Type B pancreatic cell (in vitro differentiated cells): ENCODE measurements at places on chromosomes 7 and 10. TPM values are rescaled to one million over a fixed set of nuclear protein-coding genes. Genes with fewer than 3 reads are reported as not detected.

GJD4 gene
- total RNA-seq, result 0.17 TPM in 1 of 2 replicates, not detected in the other

OR2A12 gene
- not detected in 2 replicates for total RNA-seq

GDF10 gene
- 0.57 and 46.8 TPM in 2 replicates for total RNA-seq

CUEDC2 gene
- total RNA-seq, result 44.5 and 86.1 TPM in 2 replicates

DNA sequence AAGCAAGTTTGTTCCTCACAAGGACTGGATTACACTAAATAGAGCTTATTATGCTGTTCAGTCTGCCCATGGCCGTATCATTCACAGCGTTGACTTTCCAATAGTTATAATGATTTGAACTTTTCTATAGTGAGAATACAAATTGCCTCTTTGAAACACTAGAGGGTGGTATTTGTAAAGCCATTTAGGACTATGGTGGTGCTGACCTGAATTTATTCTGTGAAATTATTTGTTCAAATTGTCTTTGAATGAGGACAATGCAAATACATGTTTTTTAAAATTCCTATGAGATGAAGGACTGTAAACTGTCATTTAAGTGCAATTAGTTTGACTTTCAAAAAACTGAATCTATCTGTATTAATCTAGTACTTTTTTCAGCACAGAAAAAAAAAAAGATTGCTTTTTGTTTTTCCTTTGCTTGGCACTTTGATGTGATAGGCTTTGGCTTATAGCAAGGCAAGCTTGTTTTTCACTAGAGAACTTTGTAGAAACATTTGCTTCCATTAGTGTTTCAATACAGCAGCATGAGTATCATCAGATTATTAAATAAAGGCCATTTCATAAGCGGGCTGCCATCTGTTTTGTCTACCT lies 122.7 kb upstream of the TMEM229A start:
- H3K36me3 ChIP-seq, result no peaks in the 10 kb centered on the region
- no peaks in the 10 kb centered on the region for H3K4me1 ChIP-seq
- H3K4me3 ChIP-seq, result no peak overlapping the region

DNA sequence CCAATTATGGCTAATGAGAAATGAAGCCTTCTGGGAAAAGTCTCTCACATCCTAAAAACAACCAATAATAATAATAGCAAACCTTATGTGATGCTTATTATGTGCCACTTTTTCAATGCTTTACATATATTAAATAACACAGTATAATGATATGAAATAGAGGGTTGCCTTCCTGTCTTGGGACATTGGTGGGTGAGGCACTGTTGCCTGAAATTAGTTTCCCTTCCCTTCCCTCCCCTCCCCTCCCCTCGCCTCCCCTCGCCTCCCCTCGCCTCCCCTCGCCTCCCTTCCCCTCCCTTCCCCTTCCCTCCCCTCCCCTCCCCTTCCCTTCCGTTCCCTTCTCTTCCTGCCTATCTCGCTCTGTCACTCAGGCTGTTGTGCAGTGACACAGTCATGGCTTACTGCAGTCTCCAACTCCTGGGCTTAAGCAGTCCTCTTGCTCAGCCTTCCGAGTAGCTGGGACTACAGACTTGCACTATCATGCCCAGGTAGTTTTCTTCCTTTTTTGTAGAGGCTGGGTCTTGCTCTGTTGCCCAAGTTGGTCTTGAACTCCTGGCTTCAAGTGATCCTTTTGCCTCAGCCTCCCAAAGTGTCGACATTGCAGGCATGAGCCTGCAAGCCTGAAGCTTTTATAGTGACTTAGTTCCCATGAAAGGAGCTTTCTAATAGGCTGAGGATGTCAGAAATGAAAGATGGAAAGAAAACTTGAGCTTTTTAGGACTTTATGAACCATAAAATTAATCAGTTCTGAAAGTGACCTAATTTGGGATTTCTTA lies 47.9 kb downstream of the PHTF2 start:
- H3K27ac ChIP-seq, result no peak overlapping the region
- no peaks in the 10 kb centered on the region for H3K4me1 ChIP-seq
- H3K4me3 ChIP-seq, result no peak overlapping the region
- H3K36me3 ChIP-seq, result peaks cover 13% of the 10 kb centered on the region
- no peaks in the 10 kb centered on the region for H3K27me3 ChIP-seq

- DNase-seq, result no peak
- H3K27ac ChIP-seq, result no peak overlapping the region
- no peaks in the 10 kb centered on the region for H3K4me1 ChIP-seq
- no peak overlapping the region for H3K4me3 ChIP-seq
- no peaks in the 10 kb centered on the region for H3K36me3 ChIP-seq
- peaks cover 4% of the 10 kb centered on the region for H3K27me3 ChIP-seq
Measured at GRCh38 chr7:45506059-45506458, 68.1 kb upstream of the ADCY1 start.
